ENCODE measurements at places on chromosomes 3 and 15.

DNA sequence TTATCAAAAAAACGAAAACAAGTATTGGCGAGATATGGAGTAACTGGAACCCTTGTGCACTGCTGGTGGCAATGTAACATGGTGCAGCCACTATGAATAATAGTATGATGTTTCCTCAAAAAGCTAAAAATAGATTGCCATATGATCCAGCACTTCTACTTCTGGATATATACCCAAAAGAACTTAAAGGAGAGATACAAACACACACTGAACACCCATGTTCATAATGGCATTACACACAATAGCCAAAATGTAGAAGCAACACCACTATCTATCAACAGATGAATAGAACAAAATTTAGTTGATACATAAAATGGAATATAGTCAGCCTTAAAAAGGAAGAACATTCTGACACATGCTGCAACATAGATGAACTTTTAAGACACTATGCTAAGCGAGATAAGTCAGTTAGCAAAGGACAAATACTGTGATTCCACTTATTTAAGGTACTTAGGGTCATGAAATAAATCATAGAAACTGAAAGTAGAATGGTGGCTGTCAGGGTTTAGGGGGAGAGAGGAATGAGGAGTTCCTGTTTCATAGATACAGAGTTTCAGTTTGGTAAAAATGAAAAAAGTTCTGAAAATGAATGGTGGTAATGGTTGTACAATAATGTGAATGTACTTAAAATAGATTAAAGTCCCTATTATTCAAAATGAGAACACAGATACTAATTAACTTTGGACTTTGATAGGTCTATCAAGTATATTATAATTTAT lies 59.4 kb upstream of the IMPG2 start:
- DNase-seq: no peak

DNA sequence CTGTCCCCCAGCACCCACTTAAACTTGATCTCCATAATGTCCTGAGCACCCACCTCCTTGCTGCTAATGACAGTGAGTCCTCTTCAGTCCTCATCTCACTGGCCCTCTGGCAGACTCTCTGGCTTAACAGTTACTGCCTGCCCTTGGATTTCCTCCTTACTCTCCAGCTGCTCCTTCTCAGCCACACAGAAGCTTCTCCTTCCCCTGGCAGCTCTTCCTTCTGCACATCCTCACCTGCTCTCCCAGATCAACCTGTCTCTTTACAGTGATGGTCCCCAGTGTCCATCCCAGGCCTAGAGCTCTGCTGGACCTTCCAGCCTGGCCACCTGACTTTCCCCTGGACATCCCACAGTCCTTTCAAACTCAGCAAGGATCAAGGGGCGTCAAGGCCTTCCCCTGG lies 47.4 kb upstream of the SMAD3 start:
- no peak for DNase-seq

- no peak for DNase-seq
Observed at GRCh38 chr15:73599934-73600333, 33.3 kb downstream of the NPTN start.

DNA sequence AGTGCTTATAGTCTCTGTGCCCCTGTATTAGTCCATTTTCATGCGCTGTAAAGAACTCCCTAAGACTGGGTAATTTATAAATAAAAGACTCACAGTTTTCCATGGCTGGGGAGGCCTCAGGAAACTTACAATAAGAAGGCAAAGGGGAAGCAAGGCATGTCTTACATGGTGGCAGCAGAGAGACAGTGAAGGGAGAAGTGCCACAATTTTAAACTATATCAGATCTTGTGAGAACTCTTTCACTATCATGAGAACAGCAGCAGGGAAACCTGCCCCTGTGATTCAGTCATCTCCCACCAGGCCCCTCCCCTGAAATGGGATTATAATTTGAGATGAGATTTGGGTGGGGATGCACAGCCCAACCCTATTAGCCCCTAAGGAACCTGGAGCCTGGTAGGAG lies 243.2 kb downstream of the EDEM1 start:
- DNase-seq: no peak

GRCh38 chr15:77944002-77944867 lies 133.3 kb downstream of the TBC1D2B start:
- DNase-seq: no peak

DNA sequence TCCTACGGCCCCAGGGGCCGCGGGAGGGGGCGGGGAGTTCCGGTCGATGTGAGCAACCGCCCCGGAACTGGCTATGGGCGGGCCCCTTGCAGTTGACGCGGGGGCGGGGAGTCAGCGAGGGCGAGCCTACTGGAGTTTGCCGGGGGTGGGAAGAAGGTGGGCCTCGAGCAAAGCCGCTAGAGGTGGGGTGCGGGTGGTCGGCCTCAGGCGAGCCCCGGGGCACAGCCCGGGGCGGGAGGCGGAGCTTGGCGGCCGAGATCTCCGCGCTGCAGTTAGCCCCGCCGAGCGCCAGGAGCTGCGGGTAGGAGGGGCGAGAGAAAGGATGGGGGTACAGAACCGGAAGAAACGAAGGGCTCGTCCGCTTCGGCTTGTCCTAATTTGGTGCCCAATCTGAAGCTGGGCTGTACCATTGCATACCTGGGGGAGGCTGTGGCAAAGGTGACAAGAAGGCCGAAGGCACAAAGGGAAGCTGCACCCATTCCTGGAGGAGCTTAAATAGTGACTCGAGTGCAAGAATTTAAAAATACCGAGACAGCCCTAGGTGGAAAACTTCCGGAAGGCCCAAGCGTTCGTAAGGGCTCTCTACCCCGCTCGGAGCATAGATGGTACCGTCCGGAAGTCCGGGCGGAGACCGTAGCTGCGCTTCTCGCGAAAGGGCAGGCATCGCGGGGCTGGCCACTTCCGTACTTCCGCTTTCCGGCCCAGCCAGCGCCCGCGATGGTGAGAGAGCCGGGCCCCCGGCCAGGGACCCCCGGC lies at the start of the genes ARPC4 and TADA3:
TSS of gene ARPC4 (plus strand) at position 678 of the 756 bp plus-strand sequence. CDS start at position 718, 40 bp downstream.
TSS of gene TADA3 (minus strand) at position 69 of the 756 bp plus-strand sequence. CDS start 1,007 bp downstream, outside the sequence.
- peak; percentile 80 for DNase-seq
